HuH-7 (cell line): ENCODE measurements at places on chromosomes 2 and 18.
A peak's percentile ranks its signal among the peaks of the same experiment; 100 is the strongest.

- DNase-seq = no peak
These were observed 114.4 kb upstream of the CHRNA1 start for GRCh38 chr2:174878537-174879147.

- DNase-seq = no peak
These were observed 105.7 kb upstream of the ERBB4 start for GRCh38 chr2:212644195-212644837.

DNA sequence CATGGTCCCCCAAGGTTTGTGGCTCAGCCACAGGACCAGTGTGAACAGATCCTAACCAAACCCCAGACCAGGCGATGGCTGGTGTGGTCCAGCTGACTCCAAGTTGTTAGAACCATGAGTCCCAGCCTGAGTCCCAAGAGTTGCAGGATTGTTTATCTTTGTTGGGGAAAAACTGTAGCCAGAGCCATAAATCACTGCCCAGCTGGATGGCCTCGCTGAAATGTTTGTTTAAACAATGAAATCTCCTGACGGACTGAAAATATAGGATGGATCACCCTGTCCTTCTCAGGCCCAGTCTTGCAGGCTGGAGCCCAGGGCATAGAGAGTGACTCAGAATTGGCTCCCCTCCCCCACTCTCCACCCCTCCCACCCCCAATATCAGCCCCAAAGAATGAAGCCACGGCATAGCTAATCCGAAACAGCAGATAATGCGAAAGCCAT lies 36.4 kb downstream of the PKDCC start:
- DNase-seq = peak; percentile 60

DNA sequence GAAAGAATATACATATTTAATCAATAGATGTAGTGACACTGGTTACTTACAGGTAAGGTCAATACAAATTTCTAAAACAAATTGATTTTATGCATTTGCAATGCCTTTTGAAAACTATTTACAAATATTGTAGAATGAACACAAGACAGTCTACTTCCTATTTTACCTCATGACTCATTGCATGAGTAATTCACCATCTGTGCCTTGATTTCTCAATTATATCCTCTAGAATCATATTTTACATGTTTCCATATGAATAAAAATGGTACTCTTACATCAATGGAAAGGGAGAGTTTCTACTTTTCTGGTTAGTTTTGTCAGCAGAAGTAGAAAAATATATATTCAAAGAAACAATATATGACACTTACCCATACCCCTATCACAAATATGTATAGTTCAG lies 203.8 kb upstream of the CDH7 start:
- no peak for DNase-seq

DNA sequence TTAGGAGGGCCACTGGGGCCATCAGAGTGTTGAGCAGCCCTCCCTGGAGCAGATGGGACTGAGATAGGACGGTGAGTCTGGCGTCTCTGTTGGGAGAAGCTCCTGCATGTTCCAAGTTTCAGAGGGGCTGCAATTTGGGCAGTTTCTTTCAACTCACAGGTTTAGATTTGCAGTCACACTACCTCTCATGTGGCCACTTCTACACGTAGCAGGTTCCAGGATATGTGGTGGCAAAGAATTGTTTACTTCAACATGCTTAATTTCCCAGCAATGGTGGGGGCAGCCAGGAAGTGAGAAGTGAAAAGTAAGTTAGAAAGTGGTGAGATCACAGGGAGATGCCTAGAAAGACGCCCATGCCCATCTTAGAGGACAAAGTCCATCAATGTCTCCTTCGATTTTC lies 9.3 kb downstream of the NCK2 start:
- DNase-seq = no peak

DNA sequence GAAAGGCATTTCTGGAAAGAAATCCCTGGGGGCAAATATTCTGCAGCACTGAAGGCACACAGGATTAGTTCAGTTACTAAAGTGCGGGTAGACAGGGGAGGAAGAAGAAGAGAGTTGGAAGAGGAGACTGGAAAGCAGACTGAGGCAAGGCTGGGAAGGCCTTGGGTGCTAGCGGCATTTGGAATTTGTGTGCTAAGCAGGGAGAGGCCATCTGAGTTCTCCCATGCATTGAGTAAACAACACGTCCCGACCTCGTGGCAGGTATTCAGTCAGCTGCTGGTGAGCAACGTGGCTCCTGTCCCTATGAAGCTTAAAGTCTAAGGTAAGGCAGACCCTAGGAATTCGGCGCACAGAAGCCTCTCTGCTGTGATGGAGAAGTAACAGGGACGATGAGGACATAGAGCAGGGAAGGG lies 30.7 kb downstream of the ATP8B1 start:
- peak; percentile 27 for DNase-seq

DNA sequence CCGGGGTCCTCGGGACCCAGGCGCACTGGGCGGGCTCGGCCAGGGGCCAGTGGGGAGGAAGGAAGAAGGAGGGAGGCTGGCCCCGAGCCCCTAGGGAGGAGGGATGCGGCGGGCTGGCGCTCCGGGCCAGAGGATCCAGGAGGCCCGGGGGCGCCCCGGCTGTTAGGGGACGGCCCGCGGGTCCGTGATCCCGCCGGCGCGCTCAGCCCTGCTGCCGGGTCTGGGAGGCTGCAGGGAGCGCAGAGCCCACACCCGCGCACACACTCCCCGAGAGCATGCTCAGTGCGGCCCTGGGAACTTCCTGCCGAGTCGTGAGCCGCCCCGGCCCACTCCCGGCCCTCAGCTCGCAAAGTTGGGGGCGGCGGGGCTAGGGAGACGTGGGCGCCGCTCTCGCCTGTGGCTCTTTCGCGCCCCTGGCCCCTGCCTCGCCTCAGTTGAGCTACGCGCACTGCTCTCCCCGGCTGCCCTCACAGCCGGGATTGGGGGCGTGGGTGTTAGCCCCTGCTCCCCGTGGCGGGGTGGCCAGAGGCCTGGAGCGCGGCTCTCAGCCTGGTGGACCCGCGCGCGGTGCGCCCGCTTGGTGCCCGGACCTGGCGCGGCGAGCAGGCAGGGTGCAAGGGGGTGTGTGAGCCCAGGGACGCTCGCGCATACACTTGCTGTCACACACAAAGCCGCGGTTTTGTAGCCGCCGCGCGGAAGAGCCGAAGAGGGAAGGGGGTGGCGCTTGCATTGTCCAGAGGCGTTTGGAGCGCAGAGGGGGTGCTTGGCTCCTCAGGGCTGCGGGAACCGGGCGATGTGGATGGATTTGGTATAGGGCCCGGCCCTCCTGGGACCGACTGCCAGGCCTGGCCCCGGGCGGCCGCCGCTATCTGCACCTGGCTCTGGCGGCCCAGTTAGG lies 132.9 kb upstream of the MGAT5 start:
- DNase-seq = no peak

GRCh38 chr2:152251211-152251610 lies 75.6 kb upstream of the STAM2 start:
- no peak for DNase-seq

GRCh38 chr2:16649353-16650286 lies 16.0 kb downstream of the CYRIA start:
- no peak for DNase-seq

DNA sequence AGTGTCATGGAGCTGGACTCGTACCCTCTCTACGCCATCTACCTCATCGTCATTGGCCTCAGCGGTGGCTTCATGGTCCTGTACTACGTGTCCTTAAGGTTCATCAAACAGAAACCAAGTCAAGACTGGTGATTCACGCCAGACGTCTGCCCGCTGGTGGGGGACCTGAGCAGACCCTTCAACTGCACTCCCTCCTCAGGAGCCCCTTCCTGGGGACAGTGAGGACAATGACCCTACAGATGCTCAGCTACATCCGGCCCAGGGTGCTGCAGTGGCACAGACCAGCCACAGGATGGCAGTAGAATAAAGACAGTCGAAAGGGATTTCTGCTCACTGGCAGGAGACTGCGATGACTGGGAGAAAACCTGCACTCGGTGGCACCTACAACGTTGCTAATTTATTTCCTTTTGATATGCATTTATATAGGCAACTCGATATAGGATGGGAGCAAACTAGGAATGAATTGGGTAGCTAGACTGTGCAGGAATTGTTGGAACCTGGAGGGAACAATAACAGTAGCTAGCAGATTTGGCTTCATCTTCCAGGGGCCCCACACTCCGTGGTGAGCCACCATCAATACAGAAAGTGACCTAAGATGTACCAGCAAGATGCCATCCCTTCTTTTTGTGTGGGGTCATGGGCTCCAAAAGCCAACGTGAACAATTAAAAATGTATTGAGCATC lies 39.2 kb downstream of the ABCG8 start:
- DNase-seq = peak; percentile 61

- no peak for DNase-seq
These were observed 168.5 kb downstream of the TPGS2 start for GRCh38 chr18:36660311-36660710.

GRCh38 chr2:238973038-238973739 lies 125.3 kb downstream of the TWIST2 start:
- no peak for DNase-seq

GRCh38 chr2:134601264-134601663 lies 117.5 kb downstream of the TMEM163 start:
- DNase-seq = no peak

DNA sequence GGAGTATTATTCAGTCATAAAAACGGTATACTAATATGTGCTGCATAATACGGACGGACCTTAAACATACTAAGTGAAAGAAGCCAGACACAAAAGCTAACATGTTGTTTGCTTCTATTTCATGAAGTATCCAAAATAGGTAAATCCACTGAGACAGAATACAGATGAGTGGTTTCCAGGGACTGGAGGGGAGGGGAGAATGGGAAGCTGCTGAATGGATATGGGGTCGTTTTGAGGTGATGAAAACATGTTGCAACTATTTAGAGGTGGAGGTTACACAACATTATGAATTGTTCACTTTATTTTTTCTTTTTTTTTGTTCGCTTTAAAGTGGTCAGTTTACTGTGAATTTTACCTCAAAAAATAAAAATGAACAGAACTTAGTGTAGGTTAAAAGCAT lies 52.9 kb downstream of the RAB10 start:
- DNase-seq = no peak

GRCh38 chr2:99156891-99157290 lies 2.1 kb downstream of the LIPT1 start:
- DNase-seq = no peak

DNA sequence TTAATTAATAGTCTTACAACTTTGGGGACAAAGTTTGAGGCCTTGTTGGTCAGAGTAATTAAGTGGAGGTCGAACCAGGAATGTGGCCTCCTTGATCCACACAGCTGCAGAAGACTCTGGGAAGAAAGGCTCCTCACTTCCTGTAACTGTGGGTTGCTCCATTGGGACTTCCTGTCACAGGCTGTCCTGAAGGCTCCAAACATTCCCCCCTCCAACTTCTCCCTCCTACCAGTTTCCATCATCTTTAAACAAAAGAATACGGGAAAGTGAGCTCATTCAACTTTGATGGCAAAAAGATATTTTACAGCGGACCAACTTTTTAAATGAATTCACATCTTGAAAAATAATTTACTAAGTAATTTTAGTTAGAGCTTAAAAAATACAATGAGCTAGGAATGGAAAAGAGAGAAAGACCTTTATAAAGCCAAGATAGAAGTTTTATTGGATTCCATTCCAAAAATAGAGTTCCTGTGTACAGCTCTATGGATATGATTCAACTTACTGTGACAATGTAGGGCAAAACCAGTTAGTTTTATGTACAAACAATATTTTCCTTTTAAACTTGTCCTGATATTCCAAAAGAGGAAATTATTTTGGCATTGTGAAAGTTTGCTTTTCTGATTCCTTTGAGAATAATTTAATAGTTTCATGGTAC lies 212.0 kb upstream of the NABP1 start:
- no peak for DNase-seq

DNA sequence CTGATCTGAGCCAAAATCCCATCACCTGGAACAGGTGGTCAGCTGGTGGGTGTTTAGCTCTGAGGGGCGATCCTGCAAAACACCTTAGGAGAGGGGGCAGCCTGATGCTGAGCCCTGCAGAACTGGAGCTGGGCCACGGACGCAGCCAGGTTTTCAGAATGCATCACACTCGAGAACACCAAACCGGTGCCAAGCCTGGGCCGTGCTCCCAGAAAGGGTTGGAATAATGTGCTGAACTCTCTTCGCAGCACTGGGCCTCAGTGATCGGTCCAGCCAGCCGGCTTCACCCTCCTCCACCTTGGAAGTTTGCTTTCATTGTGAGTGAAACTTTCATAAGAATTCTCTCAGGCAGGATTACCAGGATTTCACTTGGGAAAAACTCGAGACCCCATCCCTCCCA lies 56.5 kb upstream of the TTC39C start:
- DNase-seq = no peak

GRCh38 chr18:52953387-52953786 lies 613.4 kb downstream of the DCC start:
- DNase-seq = no peak

DNA sequence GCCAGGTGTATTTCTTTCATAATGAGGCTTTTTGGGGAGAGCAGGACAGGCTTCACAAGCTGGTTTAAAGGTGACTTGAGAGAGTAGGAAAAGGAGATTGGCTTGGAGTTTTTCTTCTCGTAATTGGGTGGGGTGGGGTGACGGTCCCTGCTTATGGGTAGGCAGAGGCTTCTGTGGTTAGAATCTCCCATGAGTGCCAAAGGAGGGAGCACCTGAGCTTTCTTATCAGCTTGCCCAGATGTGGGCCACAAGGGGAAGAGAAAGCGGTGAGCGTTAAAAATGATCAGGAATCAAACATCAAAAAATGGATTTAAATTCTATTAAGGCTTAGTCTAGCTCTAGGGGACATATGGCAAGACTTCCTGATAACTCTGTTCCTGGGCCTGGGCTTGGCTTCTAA lies 9.7 kb upstream of the PNPT1 start:
- no peak for DNase-seq

DNA sequence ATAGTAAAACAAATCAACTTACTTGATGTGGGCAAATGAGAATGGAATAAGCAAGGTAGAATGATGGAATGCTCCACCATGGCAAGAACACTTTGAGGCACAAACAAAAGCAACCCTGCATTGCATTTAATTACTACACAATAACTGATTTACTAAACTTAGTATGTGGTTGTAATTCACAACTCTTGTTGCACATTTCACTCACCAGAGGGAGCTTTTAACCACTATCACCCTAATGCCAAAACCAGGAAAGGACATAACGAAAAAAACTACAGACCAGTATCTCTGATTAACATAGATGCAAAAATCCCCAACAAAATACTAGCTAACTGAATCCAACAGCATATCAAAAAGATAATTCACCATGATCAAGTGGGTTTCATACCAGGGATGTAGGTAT lies 659.8 kb downstream of the CPS1 start:
- DNase-seq = peak; percentile 7

- DNase-seq = no peak
These were observed 108.2 kb upstream of the UBE2E3 start for GRCh38 chr2:180872255-180872654.

- no peak for DNase-seq
These were observed 77.7 kb downstream of the RHOB start for GRCh38 chr2:20524412-20525040.

DNA sequence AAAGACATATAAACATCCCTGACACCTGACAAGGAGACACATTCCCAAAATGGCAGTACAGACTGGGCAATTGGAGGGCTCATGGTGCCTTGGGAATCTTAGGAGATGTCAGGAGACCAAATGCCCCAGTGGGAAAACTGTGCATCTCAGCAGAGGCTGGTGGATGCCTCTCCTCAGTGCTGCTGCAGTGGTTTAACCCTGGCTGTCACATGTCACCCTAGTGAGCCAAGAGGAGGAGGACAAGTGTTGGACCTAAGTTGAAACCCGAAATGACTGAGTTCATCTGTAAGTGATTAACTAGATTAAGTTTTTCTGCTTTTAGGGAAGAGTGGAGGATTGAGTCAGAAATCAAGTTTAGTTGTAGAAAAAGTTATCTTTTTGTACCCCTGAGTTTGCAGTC lies 5.2 kb upstream of the NAGK start:
- no peak for DNase-seq
